ENCODE measurements at places on chromosomes 13 and 19.

GRCh38 chr19:42052241-42052863 is 17.7 kb downstream of the GRIK5 start:
- DNase-seq: no peak

GRCh38 chr13:75258159-75258782 is 223.7 kb downstream of the TBC1D4 start:
- peak; percentile 12 for DNase-seq

- DNase-seq: no peak
Measured at GRCh38 chr19:49983645-49984229, 22.8 kb upstream of the SIGLEC11 start.

GRCh38 chr13:65264066-65264465 is 1966.1 kb downstream of the PCDH9 start:
- DNase-seq: no peak

DNA sequence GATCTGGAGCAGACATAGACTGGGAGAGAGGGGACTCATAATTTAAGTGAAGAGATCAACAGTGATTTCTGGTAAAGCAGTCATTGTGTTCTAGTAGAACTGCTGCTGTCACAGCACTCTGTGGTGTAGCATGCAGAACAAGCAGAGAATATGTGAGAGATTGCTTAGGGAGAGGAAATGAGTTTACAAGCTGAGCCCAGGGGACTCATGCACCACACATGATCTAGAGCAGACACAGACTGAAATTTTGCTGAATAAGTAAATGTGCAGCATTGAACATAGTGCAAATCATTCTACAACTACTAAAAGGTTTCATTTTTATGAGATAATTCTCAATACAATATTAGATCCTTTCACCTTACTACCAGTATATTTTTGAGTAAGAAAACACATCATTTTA is 125.7 kb downstream of the MYO16 start:
- DNase-seq: no peak

DNA sequence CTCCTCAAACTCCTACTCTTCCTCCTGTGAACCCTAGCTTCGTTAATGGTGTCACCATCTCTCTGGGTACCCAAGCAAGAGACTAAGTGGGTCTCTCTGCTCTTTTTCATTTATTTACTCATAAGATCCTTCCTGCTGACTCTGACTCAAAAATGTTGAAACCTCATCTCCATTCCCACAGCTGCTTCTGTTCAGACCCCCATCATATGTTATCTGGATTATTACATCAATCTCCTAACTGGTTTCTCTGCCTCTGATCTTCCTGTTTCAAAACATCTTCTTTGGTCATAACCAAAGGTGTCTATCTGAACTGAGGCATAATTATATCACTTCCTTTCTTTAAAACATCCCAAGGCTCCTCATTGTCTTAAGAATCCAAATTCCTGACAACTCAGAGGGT is 2.0 kb upstream of the MEDAG start:
- DNase-seq: no peak

DNA sequence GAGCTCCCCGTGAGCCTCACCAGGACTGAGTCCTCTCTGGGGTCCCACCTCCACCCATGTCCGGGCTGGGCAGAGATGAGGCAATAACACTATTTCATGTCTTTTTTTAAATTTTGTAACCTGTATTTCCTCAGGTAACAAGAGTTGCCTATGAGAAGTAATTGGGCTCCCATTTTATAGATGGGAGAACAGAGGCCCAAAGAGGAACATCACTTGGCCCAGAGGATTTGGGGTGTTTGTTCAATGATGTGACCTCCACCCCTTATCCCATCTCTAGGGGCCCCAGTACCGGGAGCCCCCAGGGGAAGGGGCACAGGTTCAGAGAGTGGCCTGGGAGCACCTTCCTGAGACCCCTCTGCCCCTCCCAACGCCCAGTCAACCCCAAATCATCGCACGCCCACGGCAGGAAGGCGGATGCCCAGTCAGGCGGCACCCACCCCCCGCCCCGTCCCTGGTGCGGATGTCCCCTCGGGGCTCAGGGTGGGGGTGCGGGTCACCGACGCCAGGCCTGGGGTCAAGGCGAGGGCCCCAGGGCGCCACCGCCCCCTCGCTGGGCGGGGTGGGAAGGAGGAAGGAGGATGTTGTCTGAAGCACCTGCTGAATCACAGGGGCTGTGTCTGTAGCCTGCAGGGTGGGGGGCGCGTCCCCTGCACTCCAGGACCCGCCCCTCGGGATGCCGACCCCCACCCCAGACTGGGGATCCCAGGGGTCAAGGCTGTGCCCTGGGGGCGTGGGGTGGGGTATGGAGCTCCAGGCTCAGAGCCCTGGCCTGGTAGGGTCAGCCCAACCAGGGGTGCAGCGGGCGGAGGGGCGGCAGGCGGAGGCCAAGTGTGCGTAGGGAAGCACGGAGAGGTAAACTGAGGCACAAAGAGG is 9.0 kb upstream of the CIRBP start:
- DNase-seq: no peak

DNA sequence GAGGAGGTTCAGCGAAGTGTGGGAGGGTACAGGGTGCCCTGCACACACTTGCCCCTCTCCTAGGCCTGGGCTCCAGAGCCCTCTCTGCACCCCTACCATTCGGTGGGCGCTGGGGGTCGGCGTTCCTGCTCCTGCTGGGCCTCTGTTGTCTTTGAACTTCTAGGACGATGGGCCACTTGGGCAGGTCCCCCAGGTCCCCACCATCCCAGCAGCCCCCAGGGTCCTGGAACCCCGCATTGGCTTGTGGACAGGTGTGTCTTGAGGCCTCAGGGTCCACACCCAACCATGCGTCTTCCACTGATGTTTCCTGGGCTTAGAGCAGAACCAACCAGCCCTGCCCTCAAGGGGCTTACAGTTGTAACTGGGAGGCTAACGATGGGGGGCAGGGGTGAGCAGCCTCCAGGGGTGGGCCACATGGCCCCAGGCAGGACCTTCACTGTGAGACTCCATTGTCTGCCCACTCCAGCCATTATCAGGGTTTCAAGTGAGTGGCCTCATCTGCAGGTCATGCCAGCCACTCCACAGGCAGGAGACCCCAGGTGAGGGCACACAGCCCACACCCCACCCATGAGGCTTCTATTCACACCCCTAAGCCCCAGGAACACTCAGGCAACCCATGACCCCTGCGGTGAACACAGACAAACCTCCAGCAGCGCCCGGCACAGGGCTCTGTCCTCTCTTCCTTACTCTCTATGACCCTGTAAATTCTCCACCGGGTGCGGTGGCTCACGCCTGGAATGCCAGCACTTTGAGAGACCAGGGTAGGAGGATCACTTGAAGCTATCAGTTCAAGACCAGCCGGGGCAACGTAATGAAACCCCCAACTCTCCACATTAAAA is 2.0 kb upstream of the KLF16 start:
- no peak for DNase-seq

DNA sequence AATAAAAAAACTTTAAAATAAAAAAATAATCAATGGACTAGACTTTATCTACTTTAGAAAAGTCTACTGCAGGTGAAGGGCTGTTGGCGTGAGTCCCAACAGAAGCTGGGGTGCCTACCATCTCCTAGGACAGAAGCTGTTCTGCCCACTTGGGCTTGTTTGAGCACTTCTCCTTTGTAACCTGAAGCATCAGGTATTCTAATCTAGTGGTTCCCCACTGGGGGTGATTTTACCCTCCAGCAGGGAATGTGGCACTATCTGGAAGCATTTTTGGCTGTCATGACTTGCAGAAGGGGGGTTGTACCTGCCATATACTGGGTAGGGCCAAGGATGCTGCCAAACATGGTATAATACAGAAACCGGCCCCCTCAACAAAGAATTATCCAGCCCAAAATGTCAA is 16.2 kb upstream of the DOCK9 start:
- no peak for DNase-seq

Measured in GM04503 (cell line).